NCI-H1092 (cell line): ENCODE measurements at places on chromosomes 1 and 21.

DNA sequence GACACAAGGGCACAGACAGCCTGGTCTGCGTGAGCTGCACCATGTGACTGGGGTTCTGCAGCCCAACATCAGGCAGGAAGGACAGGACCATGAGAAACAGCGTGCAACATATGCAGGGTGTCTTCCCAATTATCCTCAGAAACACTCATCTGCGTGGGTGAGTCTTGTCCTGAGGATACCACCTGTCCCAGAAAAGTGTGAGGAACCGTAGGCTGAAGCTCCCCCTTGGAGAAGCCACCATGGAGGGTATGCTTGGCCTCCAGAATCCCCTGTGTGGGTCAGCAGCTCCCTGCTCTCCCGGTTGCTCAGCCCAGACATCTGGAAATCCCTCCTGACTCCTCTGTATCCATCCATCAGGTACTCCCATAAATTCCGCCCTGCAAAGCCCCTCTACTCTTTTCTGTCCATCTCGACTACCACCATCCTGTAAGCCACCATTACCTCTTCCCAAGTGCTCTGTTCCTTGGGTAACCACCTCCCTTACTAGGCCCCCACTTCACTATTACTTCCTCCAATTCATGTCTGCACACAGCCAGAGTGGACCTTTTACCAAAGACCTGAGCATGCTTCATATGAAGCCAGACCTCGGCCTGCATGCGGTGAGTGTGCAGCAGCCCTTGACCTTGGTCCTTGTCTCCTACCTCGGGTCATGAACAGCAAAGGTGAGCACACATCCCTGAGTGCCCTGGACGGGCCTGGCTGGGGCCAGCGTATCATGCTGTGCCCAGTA, 33.0 kb downstream of the ETS2 start:
- no peak for DNase-seq

GRCh38 chr21:36973986-36974850, 7.7 kb upstream of the HLCS start:
- no peak for DNase-seq

GRCh38 chr1:167423684-167424619, 94.4 kb downstream of the CD247 start:
- DNase-seq = no peak

- DNase-seq = no peak
These were observed 107.3 kb downstream of the HMGB4 start for GRCh38 chr1:33971018-33971710.

GRCh38 chr1:209387969-209388329, 195.6 kb upstream of the CAMK1G start:
- DNase-seq = no peak
